Progenitor cell of endocrine pancreas (in vitro differentiated cells): ENCODE measurements at places on chromosomes 4 and X. TPM values are rescaled to one million over a fixed set of nuclear protein-coding genes. Genes with fewer than 3 reads are reported as not detected.
A peak's percentile ranks its signal among the peaks of the same experiment; 100 is the strongest.

IL2RG gene
- 0.16 and 0.41 TPM in 2 replicates for total RNA-seq

H2AZ1 gene
- total RNA-seq = 322 and 328 TPM in 2 replicates

CT45A10 gene
- total RNA-seq = not detected in 2 replicates

FDCSP gene
- not detected in 2 replicates for total RNA-seq

AWAT2 gene
- not detected in 2 replicates for total RNA-seq

LGI2 gene
- total RNA-seq = 17.4 and 19.8 TPM in 2 replicates

LNX1 gene
- total RNA-seq = 19.8 and 21.7 TPM in 2 replicates

GRCh38 chr4:182233310-182234090 is 9.7 kb upstream of the TENM3 start:
- H3K4me1 ChIP-seq = no peaks in the 10 kb centered on the region
- H3K27me3 ChIP-seq = peaks cover 11% of the 10 kb centered on the region
- no peak overlapping the region for H3K4me3 ChIP-seq
- H3K27ac ChIP-seq = no peak overlapping the region
- no peak for DNase-seq

DNA sequence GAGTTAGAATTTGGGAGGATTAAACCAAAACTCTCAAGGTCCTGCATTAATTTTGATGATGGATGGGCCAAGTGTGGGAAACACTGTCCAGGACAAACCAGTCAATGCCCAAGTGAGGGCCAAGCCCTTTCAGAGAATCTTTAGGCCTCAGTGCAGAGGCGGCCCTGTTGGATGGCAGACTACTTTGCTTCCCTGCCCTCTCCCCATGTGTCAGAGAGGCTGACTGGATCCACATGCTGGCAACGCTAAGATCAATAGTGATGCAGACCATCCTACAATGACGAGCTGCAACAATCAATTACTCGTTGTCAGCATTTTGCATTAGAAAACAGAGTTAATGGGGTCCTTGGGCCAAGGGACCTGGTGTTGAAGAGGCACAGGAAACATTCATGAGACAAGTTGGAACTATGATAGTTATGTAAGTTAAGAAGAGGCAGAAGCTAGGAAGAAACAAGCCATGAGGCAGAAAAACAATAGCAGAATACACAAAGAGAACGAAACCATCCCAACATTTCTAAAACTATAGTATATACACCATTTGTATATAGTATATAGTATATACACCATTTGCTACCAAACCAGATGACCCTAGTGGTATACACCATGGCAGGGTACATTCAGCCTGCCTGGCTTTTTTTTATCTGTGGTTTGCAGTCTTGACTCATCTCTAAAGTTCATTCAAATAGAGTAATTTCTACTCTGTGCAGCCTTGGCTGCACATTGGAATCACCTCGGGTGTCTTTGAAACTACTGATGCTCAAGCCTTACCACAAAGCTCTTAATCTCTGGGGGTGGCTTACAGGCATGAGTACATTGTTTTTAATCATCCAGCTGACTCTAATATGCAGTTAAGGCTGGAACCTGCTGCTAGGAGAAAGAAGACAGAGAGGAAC is 147.7 kb upstream of the GYPA start:
- H3K4me3 ChIP-seq = no peak overlapping the region
- H3K36me3 ChIP-seq = no peaks in the 10 kb centered on the region
- H3K4me1 ChIP-seq = peaks cover 6% of the 10 kb centered on the region

GRCh38 chr4:145390571-145390970 is 91.1 kb upstream of the SMAD1 start:
- H3K4me1 ChIP-seq = peaks cover 3% of the 10 kb centered on the region
- H3K27me3 ChIP-seq = no peaks in the 10 kb centered on the region
- H3K36me3 ChIP-seq = no peaks in the 10 kb centered on the region
- H3K27ac ChIP-seq = no peak overlapping the region
- DNase-seq = no peak

GRCh38 chr4:182494103-182494502 is 250.9 kb downstream of the TENM3 start:
- no peaks in the 10 kb centered on the region for H3K36me3 ChIP-seq
- H3K4me3 ChIP-seq = no peak overlapping the region
- no peak for DNase-seq
- peaks cover 4% of the 10 kb centered on the region for H3K4me1 ChIP-seq
- H3K27ac ChIP-seq = no peak overlapping the region

DNA sequence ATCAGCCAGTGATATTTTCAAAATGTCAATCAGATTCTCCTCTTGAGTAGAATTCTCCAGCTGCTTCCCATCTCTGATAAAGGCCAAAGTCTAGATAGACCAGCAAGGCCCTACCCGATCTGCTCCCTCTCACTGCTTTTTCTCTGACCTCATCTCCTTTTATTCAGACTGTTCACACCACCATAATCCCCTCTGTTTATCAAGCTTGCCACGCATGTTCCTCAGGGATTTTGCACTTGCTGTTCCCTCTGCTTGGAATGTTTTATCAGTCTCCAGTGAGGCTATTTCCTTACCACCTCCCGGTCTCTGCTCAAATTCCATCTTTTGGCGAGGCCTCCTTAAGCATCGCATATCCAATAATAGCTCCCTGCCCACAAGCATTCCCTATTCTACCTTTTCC is 20.1 kb downstream of the NOCT start:
- peaks cover 22% of the 10 kb centered on the region for H3K36me3 ChIP-seq
- H3K27me3 ChIP-seq = no peaks in the 10 kb centered on the region
- no peak for DNase-seq
- peak overlapping the region; percentile 26 for H3K27ac ChIP-seq
- no peak overlapping the region for H3K4me3 ChIP-seq

GRCh38 chr4:142405021-142405694 is 440.9 kb downstream of the INPP4B start:
- no peaks in the 10 kb centered on the region for H3K36me3 ChIP-seq
- H3K27ac ChIP-seq = no peak overlapping the region
- no peaks in the 10 kb centered on the region for H3K27me3 ChIP-seq
- peak overlapping the region; percentile 73 for H3K4me3 ChIP-seq

DNA sequence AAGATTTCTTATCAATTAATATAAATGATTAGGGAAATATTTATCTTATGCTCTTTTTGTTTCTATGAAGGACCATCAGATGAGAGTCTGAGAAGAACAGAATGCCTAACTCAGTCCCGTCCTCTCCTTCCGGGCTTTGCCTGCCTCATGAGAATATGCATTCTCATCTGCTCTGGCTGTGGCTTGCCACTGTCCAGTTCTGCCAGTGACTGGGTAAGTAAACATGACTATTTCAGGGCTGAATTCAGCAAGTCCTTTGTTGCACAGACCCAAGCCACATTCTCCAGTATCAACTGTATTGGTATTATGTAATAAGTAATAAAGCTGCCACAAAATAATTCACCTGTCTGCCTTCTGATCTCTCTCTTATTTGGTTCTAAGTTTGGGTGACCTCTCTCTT is 110.7 kb downstream of the WDFY3 start:
- no peaks in the 10 kb centered on the region for H3K27me3 ChIP-seq
- H3K4me3 ChIP-seq = no peak overlapping the region
- H3K4me1 ChIP-seq = peaks cover 19% of the 10 kb centered on the region
- no peak overlapping the region for H3K27ac ChIP-seq

GRCh38 chr4:121070696-121071639 is 1.4 kb downstream of the NDNF start:
- peak overlapping the region; percentile 8 for H3K27ac ChIP-seq
- peak overlapping the region; percentile 66 for H3K4me3 ChIP-seq

- DNase-seq = no peak
- H3K36me3 ChIP-seq = peaks cover 36% of the 10 kb centered on the region
- no peaks in the 10 kb centered on the region for H3K27me3 ChIP-seq
- no peak overlapping the region for H3K4me3 ChIP-seq
- peaks cover 37% of the 10 kb centered on the region for H3K4me1 ChIP-seq
Observed at GRCh38 chrX:47216393-47216925, 2.0 kb upstream of the CDK16 start.

DNA sequence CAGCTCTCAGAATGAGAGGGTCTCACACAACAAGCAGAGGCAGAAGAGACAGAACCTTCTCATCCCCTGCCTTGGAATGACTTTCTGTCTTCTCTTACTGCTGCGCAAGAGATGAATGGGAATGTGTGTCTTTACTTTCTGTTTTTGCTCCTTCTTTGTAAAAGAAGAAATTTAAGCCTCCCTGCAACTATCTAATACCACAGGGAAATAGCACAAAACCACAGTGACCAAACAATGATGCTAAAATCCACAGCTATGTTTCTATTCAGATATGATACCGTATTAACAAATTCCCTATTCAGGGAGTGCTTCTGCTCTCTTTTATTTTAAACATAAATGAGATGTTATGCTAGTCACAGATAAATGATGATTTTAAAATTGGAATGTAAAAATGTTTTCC is 173.8 kb upstream of the RAI2 start:
- H3K27me3 ChIP-seq = no peaks in the 10 kb centered on the region
- H3K4me1 ChIP-seq = no peaks in the 10 kb centered on the region
- no peak overlapping the region for H3K4me3 ChIP-seq
- no peaks in the 10 kb centered on the region for H3K36me3 ChIP-seq
- DNase-seq = no peak
- H3K27ac ChIP-seq = no peak overlapping the region

GRCh38 chr4:82360298-82361177 is 13.3 kb downstream of the HNRNPD start:
- H3K4me1 ChIP-seq = peaks cover 27% of the 10 kb centered on the region
- DNase-seq = no peak
- H3K36me3 ChIP-seq = peaks cover 23% of the 10 kb centered on the region
- H3K4me3 ChIP-seq = no peak overlapping the region
- no peaks in the 10 kb centered on the region for H3K27me3 ChIP-seq
- peak overlapping the region; percentile 29 for H3K27ac ChIP-seq

- H3K27me3 ChIP-seq = no peaks in the 10 kb centered on the region
- no peak for DNase-seq
- H3K4me3 ChIP-seq = no peak overlapping the region
- H3K36me3 ChIP-seq = no peaks in the 10 kb centered on the region
- H3K27ac ChIP-seq = no peak overlapping the region
Observed at GRCh38 chr4:80592950-80593349, 257.4 kb downstream of the CFAP299 start.

GRCh38 chr4:7362341-7362740 is 72.4 kb downstream of the PSAPL1 start:
- H3K4me3 ChIP-seq = no peak overlapping the region
- no peaks in the 10 kb centered on the region for H3K4me1 ChIP-seq
- H3K36me3 ChIP-seq = no peaks in the 10 kb centered on the region
- peaks cover 19% of the 10 kb centered on the region for H3K27me3 ChIP-seq
- no peak for DNase-seq
- H3K27ac ChIP-seq = no peak overlapping the region

DNA sequence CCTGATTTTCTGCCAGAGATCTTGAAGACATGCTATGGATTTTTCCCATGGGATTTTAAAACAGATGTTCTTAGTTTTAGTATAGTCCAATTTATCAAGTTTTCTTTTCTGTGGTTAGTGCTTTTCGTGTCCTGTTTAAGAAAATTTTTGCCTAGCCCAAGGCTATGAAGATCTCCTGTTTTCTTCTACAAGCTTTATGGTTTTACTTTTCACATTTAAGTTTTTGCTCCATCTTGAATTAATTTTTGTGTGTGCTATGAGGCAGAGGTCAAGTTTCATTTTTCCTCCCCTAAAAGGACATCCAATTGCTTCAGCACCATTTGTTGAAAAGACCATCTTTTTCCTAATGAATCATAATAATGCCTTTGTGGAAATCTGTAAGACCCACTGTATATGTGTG is 65.6 kb downstream of the POLR2B start:
- no peak overlapping the region for H3K27ac ChIP-seq
- no peaks in the 10 kb centered on the region for H3K36me3 ChIP-seq
- no peaks in the 10 kb centered on the region for H3K27me3 ChIP-seq
- DNase-seq = no peak
- H3K4me3 ChIP-seq = no peak overlapping the region
- peaks cover 13% of the 10 kb centered on the region for H3K4me1 ChIP-seq

DNA sequence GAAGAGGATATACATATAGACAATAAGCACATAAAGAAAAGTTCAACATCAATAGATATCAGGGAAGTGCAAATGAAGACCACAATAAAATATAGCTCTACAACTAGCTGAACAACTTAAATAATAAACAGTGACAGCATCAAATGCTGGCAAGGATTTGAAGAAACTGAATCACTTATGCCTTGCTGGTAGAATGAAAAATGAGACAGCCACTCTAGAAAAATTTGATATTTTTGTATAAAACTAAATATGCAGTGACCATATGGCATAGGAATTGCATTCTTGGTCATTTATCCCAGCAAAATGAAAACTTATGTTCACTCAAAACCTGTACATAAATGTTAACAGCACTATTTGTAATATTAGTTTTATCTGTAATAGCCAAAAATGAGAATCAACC is 1102.0 kb downstream of the C4orf33 start:
- DNase-seq = no peak
- H3K4me1 ChIP-seq = no peaks in the 10 kb centered on the region
- no peak overlapping the region for H3K4me3 ChIP-seq
- H3K27me3 ChIP-seq = no peaks in the 10 kb centered on the region
- H3K36me3 ChIP-seq = no peaks in the 10 kb centered on the region

DNA sequence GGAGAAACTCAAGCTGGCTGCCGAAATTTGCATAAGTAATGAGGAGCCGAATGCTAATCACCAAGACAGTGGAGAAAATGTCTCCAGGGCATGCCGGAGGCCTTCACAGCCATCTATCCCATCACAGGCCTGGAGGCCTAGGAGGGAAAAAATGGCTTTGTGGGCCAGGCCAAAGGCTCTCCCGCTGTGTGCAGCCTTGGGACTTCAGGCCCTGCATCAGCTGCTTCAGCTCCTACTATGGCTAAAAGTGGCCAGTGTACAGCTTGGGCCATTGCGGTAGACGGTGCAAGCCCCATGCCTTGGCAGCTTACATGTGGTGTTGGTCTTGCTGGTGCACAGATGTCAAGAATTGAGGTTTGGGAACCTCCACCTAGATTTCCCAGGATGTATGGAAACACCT is 162.6 kb upstream of the FAM47A start:
- no peaks in the 10 kb centered on the region for H3K27me3 ChIP-seq
- no peak overlapping the region for H3K27ac ChIP-seq
- peaks cover 5% of the 10 kb centered on the region for H3K36me3 ChIP-seq

DNA sequence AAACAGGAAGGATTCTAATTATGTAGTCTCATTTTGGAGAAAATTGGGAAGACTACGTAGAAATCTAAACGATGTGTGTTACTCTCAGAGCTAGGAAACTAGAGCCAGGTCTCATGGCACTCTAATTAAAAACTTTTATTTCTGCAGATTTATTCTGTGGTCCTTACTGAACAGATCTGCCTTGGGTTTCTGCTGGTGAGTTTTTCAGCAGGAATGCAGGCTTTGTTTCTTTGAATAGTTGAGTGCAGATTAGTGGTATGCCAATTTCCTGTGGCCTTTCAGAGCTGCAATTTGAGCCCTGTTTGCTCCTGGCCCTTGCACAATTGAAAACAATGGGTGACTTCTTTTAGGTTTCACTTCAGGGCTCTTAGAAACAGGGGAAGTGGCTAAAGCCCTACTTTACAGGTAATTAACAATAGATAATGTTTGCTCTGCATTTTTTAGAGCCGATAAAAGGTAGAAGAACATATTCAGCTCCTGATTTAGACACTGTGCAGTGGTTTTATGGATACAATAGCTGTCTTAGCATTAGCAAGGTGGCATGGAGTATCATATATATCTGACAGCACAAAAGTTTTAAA is 21.8 kb downstream of the SPRY1 start:
- H3K4me1 ChIP-seq = peaks cover 52% of the 10 kb centered on the region
- no peaks in the 10 kb centered on the region for H3K27me3 ChIP-seq
- H3K27ac ChIP-seq = peak overlapping the region; percentile 83
